ENCODE measurements at places on chromosomes 11 and 22.

- no peak for DNase-seq
Measured at GRCh38 chr22:47180796-47181195, 418.3 kb downstream of the TBC1D22A start.

DNA sequence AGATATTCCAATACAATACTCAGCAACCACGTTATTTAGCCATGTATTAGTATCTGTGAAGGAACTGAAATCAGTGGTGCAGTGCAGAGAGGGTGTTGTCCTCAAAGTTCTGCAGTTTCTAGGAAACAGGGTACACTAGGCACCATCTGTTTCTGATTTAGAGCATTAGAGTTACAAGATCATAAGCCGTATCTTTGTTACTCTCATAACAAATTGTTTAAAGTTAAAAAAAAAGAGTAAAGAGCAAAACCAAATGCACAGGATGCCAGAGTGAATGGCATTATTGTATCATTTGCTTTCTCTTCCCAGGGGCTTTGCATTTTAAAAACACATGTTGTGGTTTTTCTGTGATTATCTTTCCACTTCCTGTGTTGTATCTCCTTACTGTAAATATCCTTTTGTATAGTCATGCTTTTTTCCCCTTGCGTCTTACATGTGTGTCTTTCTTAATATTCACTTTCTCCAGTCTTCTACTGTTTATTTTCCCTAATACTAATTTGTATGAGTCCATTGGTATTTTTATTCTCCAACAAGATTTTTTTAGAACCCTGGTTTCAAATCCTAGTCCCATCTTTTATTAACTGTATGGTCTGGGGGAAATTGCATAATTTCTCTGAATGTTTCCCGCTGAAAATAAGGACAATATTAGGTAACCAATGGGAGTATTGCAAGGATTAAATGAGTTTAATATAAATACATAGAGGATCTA lies 15.2 kb upstream of the NUP160 start:
- DNase-seq: no peak

- no peak for DNase-seq
Measured at GRCh38 chr22:35517207-35517606, 23.4 kb upstream of the RASD2 start.

GRCh38 chr11:133343951-133344350 lies 188.3 kb downstream of the OPCML start:
- no peak for DNase-seq

- DNase-seq: no peak
Measured at GRCh38 chr11:82398300-82398815, 335.3 kb downstream of the FAM181B start.

Measured in activated T-cell treated with anti-CD3 and anti-CD28 coated beads for 4 hours (primary cell).